ENCODE measurements at places on chromosomes 4 and X.

GRCh38 chr4:732486-732885, 26.9 kb downstream of the PCGF3 start:
- no peak for DNase-seq

DNA sequence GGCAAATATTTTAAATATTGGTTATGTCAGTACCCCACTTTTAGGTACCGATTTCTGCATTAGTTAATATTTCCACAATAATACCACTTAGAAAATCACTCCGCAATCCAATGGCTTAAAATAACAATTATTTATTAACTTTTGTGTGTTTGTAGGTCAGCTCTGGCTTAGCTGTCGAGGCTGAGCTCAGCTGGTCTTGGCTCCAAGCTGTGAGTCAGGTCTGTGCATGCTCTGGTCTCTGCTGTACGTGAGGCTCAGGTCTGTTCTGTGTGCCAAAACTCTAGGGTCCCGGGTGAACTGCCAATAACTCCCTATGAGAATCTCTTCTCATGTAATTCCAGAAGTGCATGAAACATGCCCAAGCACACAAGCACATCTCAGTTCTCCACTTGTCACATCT, 245.8 kb upstream of the GK2 start:
- no peak for DNase-seq

- DNase-seq, result no peak
Observed at GRCh38 chr4:183968931-183969330, 63.8 kb downstream of the STOX2 start.

DNA sequence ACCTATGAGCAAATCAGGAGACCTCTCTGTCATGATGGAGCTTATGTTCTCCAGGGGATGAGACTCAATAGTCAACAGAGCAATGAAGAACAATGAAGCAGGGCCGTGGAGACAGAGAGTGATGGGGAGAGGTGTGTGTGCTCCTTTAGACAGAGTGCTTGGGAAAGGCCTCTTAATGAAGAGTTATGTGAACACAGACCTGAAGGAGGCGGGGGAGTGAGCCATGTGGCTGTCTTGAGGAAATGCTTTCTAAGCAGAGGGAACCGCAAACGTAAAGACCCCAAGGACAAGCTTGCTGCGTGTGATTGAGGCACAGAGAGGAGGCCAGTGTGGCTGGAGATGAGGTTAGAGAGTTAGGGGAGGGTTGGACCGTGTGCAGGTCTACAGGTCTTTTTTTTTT, 53.1 kb downstream of the CHRNA9 start:
- no peak for DNase-seq

GRCh38 chr4:40055863-40056715, 561 bp upstream of the N4BP2 start:
- peak; percentile 81 for DNase-seq

GRCh38 chr4:108878806-108879205, 116.0 kb upstream of the ETNPPL start:
- no peak for DNase-seq

- no peak for DNase-seq
Observed at GRCh38 chr4:159048166-159048886, 54.6 kb upstream of the RAPGEF2 start.

- no peak for DNase-seq
Observed at GRCh38 chrX:123489011-123489410, 243.8 kb downstream of the THOC2 start.

- DNase-seq, result no peak
Observed at GRCh38 chr4:184843984-184844554, 18.3 kb upstream of the ACSL1 start.

DNA sequence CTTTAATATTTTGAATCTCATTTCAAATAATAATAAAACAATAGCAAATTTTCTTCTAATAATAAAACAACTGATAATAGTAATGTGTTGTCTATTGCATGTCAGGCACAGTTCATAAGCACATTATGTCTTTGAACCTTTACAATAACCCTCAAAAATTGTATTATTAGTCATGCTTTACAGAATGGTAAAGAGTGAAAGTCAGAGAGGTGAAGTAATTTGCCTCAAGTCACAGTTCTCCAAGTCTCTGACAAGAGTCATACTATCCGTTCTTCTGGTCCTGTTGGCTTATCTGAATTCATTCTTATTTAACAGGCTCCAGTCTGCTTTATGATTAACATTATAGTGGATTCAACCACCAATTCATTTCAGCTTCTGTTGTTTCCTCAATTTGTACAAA, 313.0 kb downstream of the AFF2 start:
- no peak for DNase-seq

- no peak for DNase-seq
Observed at GRCh38 chr4:11698846-11699590, 270.3 kb upstream of the HS3ST1 start.

DNA sequence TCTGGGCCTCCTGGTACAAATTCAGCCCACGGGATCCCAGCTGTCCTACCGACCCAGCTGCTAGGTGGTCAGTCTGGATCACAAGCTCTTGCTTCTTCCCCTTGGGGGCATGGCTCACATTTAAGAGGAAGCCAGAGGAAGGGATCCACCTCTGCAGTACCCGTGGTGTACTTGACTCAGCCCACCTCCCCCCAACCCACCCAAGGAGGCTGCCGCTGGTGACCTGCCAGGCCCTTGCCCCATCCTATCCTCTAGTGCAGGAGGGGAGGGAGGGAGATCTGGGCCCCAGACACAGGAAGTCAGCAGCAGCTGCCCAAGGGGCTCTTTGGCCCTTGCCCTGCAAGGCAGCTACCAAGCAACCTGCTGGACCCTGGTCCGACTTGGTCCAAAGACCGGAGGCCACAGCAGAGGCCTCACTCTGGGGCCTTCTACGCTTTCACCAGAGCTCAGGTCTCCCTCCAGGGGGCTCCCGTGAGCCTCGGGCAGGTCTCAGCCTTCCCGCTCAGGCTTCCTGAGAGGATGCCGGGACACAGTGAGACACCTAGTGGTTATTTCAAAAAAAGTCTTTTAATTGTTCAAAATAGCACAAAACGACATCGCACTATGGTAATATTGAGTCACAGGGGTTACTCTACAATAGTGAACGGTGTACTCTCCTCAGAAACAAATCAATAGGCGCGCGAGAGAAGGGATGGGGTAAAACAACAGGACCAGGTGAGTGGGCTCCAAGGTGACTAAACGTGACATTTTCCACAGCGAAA, 2.7 kb upstream of the RENBP start:
- DNase-seq, result peak; percentile 81

DNA sequence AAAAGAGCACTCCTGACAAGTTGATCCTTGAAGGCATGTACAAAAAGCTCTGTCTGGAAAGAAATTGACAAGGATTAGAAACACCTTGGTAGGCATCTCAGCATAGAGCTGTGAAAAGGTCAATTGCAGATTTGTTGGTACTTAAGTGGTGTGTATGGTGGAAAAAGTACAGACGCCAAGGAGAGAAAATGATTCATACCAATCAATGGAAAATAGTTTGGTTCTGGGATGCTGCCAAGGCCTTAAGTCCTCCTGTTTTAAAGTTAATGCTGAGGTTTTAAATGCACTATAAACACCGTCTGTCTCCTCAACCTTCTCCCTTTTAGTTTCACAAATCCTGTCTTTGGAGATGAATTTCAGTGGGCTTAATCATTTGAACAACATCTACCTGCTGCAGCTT, 524.1 kb downstream of the IL15 start:
- DNase-seq, result no peak

DNA sequence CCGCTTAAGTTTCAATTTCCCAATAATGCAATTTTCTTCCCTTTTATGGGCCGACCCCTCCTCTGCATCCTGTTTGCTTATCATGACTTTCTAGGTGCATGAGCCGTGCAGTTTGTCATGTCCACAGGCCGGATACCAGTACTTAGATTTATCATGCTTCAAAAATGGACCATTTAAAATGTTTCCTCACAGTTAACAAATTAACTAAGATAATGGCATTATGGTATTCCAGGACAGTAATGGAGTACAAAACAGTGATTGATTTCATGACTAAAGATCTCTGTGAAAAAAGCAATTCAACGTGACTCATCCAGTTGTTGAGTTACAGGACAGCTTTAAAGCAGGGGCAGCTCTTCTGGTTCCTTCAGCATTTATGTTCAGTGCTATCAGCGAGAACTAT, 23.0 kb downstream of the SNX25 start:
- no peak for DNase-seq

- DNase-seq, result no peak
Observed at GRCh38 chrX:8657883-8658282, 74.1 kb downstream of the ANOS1 start.

GRCh38 chr4:2360396-2360730, 58.1 kb downstream of the ZFYVE28 start:
- DNase-seq, result peak; percentile 4

DNA sequence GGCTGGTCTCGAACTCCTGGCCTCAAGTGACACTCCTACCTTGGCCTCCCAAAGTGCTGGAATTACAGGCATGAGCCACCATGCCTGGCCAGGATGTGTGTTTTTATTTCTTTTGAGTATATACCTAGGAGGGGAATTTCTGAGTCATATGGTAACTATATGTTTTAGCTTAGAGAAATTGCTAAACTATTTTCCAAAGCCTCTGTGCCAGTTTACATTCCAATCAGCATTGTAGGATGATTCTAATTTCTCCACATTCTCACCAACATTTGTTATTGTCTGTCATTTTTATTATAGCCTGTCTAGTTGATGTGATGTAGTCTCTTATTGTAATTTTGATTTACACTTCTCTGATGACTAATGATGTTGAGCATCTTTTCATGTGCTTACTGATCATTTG, 1576.0 kb downstream of the RPA4 start:
- no peak for DNase-seq

DNA sequence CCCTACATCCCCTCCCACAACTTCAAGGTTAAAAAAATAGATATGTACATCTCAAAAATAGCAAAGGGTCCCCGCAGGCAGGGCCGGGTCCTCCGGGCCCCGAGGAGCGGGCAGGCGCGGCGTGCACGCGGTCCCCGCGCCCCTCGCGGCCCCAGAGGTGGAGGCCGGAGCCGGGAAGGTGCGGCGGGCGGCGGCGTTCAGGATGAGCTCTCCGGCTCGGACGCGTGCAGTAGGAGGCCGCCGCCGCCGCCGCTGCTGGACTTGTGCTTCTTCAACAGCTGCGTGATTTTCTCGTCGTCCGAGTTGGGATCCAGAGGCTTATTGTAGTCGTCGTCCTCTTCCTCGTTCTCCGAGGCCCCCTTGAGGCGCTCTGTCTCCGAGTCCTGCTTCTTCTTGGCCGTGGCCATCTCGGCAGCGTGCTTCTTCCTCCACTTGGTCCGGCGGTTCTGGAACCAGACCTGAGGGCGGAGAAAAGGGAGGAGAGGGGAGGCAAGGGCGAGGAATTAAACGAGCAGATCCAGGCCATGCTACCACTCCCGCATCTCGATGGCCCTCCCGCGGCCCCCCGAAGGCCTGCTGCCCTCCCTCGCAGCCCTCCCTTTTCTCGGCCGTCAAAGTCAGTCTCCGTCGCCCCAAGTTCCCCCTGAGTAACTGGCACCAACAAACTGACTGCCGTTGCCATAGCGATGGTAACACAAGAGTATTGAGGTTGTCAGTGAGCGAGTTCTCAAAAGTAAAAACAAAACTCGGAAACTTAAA, 5.8 kb downstream of the NKX6-1 start:
- no peak for DNase-seq

DNA sequence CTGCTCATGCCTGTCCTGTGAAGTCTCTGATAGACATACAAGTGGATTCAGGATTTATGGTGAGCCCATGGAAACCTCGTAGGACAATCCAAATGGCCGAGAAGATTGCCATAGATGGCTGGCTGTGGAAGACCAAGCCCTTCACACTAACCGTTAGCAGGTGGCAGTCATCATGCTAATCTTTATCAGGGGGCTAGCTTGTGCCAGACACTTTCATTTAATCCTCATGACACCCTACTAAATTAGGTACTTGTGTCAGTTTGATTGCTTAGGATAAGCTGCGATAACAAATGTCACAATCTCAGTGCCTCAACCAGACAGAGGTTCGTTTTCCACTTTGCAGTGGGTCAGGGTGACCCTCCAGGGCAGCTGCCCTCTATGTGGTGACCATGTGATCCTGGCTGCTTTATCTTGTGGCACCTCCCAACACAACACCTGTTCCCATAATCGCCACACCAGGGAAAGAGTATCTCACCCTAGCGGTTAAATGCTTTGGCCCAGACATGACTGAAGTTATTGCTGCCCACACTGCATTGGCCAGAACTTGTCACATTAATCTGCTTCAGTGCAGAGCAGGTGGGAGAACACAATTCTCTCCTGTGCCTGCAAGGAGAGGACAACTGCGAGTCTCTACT, 60.8 kb downstream of the REPS2 start:
- no peak for DNase-seq

- no peak for DNase-seq
Observed at GRCh38 chr4:138910195-138910913, 105.2 kb upstream of the NOCT start.
